ENCODE measurements at places on chromosomes 6 and 20.

- no peak for DNase-seq
Observed at GRCh38 chr6:8391934-8392333, 43.4 kb downstream of the SLC35B3 start.

- no peak for DNase-seq
Observed at GRCh38 chr6:169156793-169157147, 96.9 kb downstream of the THBS2 start.

DNA sequence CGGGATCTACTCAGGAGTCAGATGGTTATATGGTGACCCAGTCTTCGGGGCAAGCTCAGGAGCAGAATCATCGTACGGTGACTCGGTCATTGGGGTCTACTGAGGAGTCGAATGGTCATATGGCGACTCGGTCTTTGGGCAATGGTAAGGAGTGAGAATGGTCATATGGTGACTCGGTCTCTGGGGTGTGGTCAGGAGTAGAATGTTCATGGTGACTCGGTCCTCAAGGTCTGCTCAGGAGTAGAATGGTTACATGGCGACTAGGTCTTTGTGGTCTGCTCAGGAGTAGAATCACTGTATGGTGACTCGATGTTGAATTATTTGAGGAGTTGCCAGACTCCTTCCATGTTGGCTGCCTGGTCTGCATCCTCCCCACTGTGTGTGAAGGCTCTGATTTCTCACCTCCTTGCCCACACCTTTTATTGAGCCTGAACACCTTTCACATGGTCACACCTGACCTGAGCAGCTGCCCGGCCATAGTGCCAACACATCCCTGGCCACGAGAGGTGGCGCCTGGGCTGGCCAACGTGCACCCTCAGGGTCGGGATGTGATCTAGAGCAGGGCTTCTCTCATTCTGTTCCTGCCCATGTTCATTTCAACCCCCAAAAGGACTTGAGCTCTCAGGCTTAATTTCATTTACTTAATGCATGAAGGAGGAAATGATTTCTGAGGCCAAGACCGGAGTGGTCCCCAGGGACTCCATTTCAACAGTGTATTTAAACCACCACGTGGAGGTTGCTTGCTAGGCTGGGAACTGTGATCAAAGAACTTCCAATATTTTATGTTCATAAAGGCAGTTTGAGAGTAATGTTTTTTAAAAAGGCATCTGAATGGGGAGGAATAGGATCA, 119.5 kb downstream of the PHACTR3 start:
- no peak for DNase-seq

DNA sequence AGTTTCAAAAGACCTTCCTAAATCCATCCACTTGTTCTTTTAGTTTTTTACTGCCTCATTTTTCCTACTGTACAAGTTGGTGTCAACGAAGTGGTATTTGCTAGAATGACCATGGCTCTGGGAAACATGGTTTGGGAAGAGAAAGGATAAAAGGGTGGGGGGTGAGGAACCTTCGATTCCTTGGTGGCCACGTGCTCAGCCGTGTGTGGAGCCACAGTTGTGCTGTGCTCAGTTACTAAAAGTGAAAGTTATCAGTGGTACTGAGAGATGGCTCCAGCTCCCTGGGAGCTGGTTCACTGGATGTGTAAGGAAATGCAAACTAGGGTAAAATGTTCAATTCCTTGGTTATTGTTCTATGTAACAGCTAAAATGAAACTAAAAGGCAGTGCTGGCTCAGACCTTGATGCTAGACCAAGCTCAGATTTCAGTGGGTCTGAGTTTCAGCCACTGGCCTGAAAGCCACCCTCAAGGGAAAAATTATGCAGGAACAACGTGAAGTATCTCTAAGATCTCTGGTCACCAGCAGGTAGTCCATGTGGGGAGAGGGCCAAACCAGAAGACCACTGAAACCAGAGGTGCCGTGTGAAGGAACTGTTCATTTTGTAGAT, 7.4 kb upstream of the SLC22A2 start:
- DNase-seq: no peak

DNA sequence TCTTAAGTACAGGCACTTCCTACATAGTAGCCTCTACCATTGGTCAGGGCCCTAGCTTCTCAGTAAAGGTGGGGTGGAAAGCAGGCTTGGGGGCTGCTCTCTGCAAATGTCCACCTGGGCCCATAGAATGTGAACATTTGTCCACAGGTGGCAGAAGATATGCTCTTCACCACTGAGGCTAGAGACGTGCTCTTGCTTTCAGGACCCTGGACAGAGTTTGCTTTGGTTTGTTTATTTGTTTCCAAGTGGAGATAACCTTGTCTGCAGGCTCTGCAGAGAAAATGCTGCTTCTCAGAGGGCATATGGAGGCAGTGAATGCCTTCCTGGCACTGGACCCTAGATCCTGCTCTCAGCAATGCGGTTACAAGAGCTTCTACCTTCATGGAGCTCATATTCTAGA, 129.0 kb downstream of the F13A1 start:
- no peak for DNase-seq

- DNase-seq: no peak
Observed at GRCh38 chr6:117477988-117478852, 4.3 kb upstream of the DCBLD1 start.

DNA sequence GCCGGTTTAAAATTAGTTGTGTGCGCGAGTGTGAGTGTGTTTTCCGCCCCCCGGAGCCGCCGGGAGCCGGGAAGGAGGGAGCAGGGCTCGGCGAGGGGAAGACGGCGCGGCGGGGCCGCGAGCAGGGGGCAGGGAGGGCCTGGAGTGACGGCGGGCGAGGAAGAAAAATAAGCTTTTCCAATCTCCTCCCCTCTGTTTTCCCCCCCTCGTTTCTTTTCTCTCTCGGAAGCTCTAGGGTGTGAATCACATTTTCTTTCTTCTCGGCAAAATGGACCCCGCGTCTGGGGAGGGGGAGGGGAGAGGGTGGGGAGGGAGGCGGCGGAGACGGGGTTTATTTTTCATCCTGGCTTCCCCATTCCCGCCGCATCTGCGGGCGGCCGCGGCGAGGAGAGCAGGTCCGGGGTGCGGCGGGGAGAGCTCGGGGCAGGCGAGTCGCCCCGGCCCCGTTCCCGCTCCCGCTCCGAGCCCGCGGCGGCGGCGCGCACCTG, 881 bp downstream of the BICRAL start:
- DNase-seq: peak; percentile 47

DNA sequence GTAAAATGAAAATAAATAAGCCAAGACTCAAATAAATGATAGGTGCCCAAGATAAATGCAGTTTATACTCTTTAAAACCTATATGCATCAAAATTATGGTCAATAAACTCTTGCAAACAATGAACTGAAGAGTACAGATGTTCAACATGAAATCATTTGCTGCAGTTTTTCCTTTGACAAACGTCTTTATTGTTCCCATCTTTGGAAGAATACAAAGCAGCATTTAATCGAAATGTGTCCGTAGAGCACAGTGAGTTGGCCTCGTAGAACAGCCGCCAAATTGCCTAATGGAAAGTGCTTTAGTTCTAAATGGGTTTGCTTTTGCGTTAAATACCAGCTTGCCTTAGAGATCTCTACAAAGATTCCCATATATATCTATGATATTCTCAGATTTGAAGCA, 447.4 kb downstream of the PKHD1 start:
- no peak for DNase-seq

DNA sequence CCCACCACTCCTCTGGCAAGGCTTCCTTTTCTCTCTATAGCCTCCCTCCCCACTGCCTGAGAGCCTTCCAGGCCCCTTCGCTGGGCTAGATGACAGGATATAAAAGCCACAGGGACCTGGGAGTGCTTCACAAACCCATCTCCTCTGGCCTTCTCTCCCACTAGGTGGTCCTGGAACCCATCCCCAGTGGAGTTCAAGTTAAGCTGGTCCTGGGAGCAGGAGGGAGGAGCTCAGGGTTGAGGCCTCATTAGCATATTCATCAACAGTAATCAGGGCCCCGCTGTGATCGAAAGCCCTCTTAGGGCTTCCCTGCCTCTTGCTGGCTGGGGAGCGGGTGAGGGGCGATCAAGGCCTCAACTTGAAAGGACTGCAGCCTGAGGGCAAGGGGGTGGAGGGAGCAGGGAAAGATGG, 9.1 kb downstream of the EBF4 start:
- DNase-seq: no peak

DNA sequence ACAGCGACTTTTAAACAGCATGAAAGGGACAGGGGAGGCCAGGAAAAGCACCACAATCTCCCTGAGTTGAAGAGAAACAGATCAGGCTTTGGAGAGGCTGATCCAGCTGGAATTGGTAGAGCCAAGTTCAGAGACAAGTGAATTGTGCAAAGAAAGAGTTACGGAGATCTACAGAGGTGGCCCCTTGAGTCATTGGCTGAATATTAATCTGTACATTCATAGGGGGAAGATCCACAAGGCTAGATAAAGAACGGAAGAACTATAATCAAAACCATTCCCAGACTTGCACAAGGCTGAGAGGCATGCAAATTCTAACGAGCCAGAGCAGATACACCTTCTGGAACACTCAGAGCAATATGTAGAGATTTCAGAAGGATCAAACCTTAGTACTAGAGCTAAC, 14.2 kb upstream of the FOXQ1 start:
- DNase-seq: no peak

DNA sequence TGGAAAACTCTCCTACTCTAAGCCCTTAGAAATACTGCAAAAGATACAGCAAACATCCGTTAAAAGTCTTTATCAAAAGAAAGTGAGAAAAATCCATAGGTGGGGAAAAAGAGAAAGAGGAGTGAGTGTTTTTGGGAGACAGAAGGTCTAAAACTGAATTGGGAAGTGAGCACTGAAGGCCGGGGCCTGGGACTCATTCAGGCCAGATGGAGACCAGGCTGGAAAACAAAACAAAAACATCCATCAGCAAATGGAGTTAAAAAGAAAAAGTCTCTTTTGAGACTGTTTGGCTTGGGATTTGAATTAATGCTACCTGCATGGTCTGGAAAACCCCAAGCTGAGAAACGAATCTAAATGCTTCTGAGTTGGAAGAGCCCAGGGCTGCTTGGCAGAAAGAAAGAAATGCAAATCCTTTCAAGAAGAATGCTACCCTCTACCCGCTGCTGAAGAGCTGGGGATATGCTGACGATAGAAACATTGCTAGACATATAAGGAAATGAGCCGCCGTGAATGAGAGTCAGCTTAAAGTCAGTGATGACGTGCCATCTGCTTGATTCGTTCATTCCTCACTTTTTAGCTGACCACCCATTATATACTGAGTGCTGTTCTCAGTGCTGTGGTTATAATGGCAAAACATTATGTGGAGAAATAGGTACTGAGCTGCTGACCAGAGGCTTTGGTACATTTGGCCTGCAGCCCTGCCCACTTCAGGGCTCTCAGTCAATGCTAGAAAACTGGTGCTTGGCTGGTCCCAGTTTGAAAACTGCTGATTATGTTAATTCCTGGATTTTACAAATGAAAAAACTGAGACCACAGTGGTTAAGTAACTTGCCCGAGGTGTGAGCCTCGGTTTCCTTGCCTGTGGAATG, 28.0 kb upstream of the TULP4 start:
- no peak for DNase-seq

DNA sequence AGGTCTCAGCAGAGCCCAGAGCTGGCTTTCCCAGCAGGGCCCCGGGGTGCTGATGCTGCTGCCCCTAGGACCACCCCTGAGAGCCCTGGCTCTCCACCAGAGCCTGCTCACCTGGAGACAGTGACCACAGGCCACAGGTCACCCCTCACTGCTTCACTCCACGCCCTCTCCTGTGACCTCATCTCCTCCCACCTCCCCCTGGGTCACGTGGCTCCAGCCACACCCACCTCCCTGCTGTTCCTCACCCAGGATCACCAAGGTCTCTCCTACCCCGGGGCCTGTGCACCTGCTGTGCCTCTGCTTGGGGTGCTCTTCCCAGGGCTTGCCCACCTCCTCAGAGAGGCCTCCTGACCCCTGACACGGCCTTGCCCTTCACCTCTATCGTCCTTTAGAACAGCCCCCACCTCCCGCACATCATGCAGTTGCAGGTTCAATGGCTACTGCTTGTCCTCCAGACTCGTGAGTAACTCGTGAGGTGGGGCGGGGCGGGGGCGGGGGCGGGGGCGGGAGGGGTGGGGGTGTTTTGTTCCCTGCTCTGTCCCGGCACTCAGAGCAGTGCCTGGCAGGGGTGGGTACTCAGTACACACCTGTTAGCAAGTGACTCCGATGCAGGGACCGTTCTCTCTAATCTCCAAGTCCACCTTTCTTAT, 468.0 kb downstream of the PREX1 start:
- DNase-seq: no peak

DNA sequence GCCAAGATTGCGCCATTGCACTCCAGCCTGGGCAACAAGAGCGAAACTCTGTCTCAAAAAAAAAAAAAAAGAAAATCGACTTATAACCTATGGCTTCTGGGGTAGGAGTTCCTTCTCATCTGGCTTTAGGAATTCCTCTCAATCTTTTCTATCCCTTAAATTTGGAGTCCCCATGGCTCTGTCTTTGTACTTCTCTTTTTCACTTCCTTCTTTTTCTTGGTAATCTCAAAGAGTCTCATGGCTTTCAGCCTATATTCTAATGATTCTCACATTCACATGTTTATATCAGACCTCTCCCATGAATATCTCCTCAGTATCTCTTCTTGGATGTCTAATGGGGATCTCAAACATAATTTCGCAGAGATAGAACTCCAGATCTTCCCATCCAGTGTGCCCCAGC, 42.8 kb upstream of the RALGAPA2 start:
- DNase-seq: no peak

DNA sequence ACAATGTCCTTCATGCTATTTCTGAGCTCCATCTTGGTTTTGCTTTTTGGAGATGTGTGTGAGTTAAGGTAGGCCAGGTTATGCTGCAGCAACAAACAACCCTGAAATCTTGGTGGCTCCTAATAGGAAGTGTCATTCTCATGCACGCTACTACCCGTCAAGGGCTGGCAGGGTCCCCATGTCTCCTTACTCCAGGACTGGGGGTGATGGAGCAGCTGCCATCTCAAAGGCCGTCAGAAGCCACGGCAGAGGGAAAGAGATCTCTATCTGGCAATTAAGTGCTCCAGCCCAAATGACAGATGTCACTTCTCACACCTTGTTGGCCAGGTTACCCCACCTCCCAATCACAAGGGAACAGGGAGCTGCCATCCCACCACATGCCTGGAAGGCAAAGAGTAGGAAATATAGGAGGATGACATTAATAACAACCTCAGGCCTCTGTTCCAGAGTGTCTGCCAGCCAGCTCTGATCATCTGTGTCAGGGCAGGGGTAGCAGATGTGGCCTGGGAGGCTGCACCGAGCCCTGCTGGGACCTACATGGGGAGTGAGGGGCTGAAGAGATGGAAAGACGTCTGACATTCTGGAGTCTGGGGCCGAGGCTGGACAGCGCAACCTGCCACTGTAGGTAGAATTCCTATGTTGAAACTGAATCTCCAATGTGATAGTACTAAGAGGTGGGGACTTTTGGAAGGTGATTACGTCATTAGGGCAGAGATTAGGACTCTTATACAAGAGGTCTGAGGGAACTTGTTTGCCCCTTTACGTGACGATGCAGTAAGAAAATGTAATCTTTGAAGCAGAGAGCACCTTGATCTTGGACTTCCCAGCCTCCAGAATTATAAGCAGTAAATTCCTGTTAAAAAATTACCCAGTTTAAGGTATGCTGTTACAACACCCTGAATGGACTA, 4.8 kb upstream of the SDCBP2 start:
- no peak for DNase-seq

GRCh38 chr6:34817446-34817845, 25.6 kb downstream of the BLTP3A start:
- DNase-seq: no peak

- DNase-seq: no peak
Observed at GRCh38 chr6:169230946-169231789, 22.5 kb downstream of the THBS2 start.

GRCh38 chr6:106549521-106549920, 79.8 kb downstream of the RTN4IP1 start:
- DNase-seq: no peak
